CD4-positive, alpha-beta memory T cell (primary cell): ENCODE measurements at places on chromosomes 5 and 9. TPM values are rescaled to one million over a fixed set of nuclear protein-coding genes. Genes with fewer than 3 reads are reported as not detected.

QRFP gene
- not detected for total RNA-seq

- DNase-seq, result no peak
Measured at GRCh38 chr5:1172007-1172581, 29.3 kb upstream of the SLC6A19 start.

- no peak for DNase-seq
Measured at GRCh38 chr9:130139251-130139650, 33.0 kb upstream of the NCS1 start.

DNA sequence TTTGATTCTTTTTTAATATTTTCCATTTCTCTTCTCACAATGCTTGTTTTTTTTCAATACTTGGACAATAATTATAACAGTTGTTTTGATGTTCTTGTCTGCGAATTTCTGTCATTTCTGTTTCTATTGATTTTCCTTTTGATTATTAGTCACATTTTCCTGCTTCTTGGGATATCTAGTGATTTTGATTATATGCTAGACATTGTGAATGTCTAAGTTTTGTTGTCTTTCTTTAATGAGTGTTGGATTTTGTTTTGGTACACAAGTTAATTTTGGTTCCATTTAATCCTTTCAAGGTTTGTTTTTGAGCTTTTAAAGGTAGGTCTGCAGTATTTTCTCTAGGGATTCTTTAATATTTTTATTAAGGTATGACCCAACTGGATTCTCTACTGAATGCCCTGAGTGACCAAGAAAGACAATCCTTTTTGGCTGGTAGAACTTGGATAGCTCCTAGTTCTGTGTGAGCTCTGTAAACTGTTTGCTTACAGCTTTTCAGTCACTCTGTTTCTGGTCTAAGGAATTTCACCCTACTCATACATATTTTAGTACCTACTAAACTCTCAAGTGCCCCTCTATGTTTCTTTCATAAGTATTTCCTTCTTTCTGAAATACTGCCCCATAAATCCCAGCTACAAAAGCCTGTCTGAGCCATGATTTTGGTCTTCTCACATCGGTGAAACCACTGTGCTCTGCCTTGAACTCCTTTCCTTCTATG is 12.5 kb upstream of the PDE8B start:
- no peak for DNase-seq

DNA sequence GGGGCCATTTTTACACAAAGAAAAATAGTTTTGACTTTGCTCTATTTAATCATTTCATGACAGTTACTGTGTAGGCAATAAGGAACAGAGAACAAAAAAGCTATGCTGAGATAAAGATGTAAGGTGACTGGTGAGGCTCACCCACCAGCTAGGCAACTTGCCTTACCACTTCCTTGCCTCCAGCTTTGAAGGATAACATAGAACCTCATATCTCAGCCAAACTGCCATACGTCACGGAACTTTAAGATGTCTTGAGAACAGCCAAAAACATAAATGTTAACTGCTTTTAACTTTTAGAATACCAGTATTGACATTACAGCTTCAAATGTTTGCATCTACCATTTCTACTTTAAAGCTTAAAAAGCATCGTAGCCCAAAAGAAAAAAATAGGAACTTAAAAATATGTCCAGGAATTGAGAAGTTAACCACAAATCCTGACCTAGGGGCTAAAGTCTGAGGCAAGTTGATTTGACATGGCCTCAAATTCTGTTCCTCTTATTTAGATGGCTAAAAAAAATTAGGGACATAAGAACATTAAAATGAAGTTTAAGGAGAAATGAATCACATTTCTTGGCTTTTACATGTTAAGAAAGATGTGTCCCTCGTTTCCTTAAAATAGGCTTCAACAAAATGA is 7.7 kb upstream of the GCNT4 start:
- DNase-seq, result peak; percentile 84

DNA sequence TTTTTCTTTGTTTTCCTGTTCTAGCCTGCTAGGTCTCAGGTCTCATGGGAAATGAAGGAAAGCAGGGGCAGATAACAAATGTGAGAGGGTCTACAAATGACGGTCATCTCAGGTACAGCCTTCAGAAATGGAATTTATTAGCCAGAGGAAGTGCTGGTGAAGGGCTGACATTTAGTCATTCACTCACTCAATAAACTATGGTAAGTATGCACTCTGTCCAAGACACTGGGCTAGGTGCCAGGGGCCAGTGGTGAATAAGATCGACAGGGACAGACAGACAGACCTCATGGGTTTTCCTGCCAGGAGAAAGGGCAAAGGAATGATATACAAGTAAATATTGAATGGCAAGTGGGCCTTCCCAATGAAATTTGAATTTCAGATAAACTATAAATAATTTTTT is 6.3 kb downstream of the PDE6A start:
- DNase-seq, result no peak

- no peak for DNase-seq
Measured at GRCh38 chr5:172640139-172640538, 924 bp upstream of the NEURL1B start.

BHMT gene
- total RNA-seq, result not detected

DNA sequence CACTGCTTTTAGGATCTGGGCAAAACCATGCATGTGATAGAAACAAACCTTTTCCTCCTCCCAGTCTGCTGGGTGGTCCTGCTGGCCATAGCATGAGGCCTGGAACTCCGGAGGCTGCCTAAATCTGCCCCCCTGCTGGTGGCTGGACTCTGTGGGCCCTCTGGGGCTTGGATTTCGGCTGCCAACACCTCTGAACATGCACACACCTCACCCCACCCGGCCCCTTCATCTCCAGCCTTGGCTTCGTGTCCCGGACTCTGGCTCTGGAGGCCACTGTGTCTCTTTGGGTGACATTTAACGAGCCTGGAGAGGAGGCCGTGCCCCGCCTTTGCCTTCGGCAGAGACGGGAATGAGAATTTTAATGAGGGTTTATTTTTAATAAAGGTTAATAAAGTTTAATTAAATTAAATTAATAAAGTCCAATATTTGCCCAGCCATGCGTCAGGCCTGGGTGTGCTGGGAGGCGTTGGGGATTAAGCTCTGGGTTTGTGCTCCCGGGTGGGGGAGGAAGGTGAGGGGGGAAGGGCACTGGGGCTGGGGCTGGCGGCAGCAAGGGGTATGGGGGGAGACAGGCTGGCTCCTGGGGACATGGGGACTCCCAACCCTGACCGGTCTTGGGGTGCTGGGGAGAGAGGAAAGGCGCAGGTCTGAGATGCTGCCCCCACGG is 251.8 kb downstream of the PBX3 start:
- DNase-seq, result no peak

GRCh38 chr5:161966564-161966963 is 101.0 kb upstream of the GABRG2 start:
- no peak for DNase-seq

DNA sequence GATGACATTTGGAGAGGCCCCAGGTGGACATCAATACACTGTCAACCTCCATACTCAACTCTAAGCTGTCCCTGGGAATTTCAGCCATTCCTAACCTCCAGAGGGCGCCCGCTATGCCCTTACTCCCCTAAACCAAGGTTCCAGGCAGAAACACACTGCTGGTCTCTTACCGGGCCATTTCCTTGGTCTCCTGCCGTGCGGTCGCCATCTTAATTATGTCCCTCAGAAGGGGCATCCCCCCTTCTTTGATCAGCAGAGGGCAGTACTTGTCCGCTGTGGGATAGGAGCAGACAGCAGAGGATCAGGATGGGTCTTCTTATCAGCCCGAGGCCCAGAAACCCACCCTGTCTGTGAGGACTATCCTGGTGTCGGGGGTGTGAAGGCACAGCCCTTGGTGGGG is 9.3 kb upstream of the ZDHHC12 start:
- DNase-seq, result no peak

DNA sequence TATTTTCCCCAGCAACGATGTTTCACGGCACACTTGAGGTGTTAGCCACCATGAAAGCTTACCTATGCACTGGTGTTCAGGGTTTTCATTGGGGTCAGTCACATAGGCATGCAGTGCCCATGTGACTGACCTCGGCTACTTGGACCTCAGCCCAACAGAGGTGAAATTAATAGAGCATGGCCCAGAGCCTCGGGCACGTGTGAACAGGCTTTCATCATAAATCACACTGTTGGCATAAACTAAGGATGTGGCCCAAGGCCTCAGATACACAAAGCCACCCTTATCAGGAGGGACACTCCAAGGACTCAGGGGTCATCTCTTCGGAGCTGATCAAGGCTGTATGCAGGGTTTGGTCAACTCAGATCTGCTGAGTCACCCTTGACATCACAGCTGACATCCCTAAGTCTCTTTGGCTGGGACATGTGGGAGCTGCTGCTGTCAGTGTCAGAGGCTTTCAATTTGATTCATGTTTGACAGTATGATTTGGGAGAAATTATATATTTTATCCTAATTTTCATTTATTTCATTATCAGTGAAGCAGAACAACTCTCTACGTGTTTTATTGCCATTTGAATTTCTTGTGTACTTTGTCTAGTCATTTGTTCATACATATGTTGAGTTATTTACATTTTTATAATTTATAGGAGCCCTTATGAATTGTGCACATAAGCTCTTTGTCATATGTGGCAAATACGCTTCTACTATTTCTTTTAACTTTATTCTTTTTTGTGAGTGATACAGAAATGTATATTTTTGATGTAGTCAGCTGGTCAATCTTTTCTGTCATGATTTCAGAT is 59.7 kb upstream of the ANKRD33B start:
- no peak for DNase-seq

FAT2 gene
- total RNA-seq, result not detected

GRCh38 chr9:127801955-127802575 is 617 bp upstream of the FPGS start:
- DNase-seq, result no peak

RAB3C gene
- not detected for total RNA-seq

GRCh38 chr5:122515709-122516431 is 203.8 kb downstream of the SNCAIP start:
- DNase-seq, result no peak

DNA sequence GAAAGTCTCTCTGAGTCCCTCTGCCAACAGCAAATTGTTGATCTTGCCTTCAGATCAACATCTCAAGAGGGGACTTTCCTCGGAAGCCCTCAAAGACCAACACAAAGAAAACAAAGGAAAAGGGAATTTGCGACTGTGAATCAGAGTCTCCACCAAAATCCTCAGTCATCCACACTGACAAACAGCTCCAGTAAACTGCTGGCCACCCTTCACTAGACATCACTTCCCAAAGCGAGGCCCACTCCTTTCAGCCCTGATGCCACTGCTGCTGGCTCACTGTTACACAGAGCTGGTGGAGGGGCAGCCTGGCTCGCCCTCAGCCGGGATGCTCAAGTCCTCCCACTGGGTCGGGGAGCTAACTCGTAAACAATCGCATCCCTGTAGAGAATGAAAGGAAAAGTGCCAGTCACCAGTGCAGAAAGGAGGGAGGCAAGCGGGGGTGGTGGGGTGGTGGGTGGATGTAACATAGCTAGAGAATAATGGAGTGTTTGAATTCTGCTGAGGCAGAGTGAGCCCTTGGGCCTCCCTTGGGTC is 1.3 kb downstream of the FGF1 start:
- no peak for DNase-seq

DNA sequence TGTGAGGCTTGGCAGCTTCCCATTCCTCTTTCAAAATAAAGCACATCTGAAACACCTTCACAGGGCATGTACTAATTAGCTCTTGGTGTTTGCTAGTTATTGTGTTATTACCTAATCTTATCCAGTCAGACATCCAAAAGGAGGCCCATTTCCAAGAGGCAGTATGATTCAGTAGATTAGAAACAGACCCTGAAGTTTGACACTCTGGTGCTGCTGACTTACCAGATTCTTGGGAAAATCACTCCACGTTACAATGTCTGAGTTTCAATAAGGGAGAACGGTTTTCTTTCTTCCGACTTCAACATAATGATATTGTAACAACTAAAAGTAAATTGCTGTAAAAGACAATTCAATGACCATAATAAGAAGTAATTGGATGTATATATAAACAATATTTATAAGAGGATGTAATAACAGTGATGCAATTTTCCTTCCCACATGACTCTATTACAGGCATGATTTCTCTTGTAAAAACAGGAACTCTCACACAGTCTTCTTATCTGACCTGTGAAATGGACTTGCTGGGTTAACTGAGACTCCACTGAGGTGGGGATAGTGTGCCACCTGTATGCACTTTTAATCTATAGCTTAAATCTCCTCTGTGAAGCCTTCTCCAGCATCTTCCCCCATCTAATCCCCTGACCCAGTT is 181.3 kb upstream of the ELL2 start:
- DNase-seq, result no peak

DNA sequence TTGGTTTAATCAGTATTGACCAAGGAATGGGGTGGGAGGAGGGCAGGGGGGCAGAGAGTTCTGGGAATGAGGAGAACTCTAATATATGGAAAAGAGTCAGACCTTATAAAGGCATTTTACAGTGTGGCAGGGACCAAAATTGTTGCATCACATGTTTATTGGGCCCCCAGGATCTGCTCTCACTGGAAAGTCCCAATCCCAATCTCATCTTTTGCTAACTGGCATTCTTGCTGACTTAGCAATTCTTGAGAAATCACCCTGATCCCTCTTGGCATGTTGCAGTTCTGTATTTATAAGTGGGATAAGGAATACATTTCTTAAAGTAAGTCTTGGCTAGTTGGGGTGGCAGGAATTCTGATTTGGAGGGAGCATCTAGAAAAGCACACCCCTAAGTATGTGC is 104.4 kb upstream of the CXCL14 start:
- DNase-seq, result no peak

CDKN2B gene
- total RNA-seq, result 0.64 TPM

TTLL11 gene
- total RNA-seq, result 3.2 TPM
